ENCODE measurements at places on chromosomes 6 and 20.

DNA sequence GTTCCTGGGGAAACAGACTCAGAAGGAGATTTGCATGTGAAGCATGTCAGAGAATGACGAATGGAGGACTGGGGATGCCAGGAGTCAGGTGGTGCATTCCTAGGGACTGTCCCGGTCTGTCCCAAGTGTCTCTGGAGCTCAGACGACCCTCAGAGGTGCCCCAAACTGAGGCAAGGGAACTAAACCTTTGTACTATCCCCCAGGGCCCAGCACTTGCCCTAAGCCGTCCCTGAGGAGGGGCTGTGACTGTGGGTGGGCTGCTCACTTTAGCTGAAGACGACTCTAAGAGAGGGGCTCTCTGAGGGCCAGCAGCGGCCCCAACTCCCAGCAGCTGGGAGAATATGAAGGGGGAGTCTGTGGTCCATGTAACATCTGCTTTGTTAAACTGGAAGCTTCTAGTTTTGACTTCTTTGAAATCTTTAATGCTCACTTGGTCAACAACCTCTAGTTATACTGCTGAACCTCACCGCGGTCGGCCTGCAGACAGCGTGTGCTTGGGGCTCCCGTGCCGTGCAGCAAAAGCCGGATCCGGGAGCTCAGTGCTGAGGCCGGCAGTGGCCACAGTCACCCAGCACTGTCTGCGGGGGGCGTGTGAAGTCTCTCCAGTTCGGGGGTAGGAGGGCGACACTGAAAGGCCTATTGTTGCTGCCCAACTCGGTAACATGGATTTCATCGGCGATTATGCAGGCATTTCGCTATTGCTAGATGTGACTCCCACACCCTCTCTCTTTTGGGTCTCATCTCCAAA is 34.2 kb downstream of the TUBB2B start:
- DNase-seq: no peak

GRCh38 chr6:42163981-42164380 is 9.2 kb upstream of the GUCA1A start:
- DNase-seq: no peak

DNA sequence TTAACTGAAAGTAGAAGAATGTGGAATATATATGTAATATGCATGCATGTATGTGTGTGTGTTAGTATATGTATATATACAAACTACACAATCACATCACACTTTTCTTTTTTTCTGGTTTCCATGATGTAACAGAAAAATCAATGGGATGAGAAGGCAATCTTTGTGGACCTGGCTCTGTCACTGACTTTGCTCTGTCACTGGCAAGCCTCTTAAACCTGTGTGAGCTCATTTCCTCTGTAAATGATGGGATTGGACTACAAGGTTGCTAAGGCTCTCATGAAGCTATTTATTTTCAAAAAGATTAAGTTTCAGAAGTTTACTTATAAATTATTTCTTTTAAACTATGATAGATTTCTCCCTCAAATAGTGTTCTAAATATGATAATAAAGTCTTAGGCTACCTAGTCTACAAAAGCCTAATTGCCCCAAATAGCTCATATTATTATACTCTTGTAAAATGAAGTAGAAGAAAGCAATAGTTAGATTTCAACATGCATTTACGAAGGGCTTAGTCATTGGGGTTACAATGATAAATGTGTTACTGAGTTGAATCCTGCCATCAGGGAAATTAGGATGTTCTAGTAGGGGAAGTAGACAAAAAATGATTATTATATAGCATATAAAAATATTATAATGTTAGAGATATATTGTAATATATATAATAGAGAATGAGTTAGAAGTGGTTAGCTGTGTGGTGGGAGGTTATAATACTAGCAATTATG is 129.3 kb downstream of the AFG1L start:
- no peak for DNase-seq

DNA sequence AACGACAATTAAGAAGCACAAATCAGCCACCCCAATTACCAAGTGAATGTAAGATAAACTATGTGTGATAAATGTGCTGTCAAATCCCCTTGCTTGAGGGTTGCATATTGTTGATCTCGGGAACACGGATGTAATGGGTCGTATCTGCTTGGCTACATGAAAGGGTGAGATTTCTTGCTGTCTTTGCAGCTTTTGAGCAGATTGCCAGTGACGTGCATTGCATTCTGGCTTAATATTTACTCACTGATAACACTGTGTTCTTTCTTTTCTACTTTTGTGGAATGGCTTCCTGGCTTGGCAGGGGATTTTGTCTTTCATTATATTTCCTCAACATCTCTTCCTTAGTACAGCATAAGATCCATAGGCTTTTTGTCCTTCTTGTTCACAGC is 10.5 kb upstream of the FAM210B start:
- no peak for DNase-seq

DNA sequence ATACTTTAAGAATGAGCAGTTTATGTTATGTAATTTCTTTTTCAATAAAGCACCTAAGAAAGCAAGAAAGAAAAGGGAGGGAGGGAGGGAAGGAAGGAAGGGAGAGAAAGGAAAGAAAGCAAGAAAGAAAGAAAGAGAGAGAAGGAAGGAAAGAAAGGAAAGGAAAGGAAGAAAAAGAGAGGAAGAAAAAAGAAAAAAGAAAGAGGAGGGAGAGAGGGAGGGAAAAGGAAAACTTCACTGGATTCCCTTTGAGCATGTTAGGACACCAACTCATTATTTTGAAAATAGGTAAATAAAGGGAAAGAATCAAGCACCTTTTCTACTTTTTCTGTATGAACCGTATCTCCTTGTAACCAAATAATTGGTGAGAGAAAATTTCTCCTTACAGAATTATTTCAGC is 32.3 kb upstream of the TOP1 start:
- DNase-seq: no peak

- DNase-seq: no peak
These were observed 192.0 kb upstream of the IMPG1 start for GRCh38 chr6:76264468-76264867.

GRCh38 chr20:36322131-36322530 is 16.0 kb downstream of the DLGAP4 start:
- no peak for DNase-seq

GRCh38 chr6:166474721-166475565 is 92.2 kb upstream of the MPC1 start:
- DNase-seq: no peak

GRCh38 chr20:32559753-32560380 is 25.3 kb downstream of the NOL4L start:
- DNase-seq: no peak

GRCh38 chr6:152085451-152085921 is 278.0 kb downstream of the ESR1 start:
- no peak for DNase-seq

- DNase-seq: no peak
These were observed 19.1 kb downstream of the VSTM2L start for GRCh38 chr20:37922016-37922415.

DNA sequence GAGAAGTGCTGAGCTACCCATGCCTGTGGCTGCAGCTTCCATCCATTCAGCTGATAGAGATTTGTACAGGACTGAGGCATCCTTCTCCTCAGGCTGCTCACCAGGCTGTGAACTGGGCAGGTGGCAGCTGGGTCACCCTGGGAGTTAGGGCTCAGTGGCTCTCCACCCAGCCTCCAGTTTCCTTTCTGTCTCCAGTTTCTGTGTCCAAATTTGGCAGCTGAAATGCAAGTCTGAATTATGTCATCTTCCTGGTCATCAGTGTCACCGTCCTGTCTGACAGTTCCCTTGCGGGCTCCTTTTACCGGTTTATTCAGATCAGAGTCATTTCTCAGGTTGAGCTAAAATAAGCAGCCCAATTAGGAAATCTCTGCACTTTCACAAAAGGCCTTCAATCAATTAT is 93.3 kb downstream of the EDN1 start:
- DNase-seq: no peak

GRCh38 chr20:57790176-57790575 is 80.4 kb upstream of the PMEPA1 start:
- DNase-seq: no peak

- DNase-seq: peak; percentile 65
These were observed 68.5 kb upstream of the FOXO3 start for GRCh38 chr6:108492131-108492766.

DNA sequence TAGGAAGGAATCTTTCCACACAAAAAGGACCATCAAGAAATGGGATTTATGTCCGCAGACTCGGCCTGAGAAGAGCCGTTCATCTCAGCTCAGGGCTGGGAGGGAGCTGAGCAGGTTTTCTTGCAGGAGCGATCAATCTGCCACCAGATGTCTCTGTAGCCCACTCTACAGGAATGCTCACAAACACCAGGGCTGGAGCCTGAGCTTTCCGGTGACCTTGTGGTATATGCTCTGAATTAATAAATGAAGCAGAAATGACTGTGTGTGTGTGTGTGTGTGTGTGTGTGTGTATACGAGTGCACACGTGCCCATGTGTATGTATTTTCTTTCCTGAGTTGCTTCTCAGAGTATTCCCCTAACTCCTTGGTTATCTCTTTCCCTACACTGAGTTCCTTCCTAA is 12.0 kb downstream of the CD83 start:
- peak; percentile 69 for DNase-seq

DNA sequence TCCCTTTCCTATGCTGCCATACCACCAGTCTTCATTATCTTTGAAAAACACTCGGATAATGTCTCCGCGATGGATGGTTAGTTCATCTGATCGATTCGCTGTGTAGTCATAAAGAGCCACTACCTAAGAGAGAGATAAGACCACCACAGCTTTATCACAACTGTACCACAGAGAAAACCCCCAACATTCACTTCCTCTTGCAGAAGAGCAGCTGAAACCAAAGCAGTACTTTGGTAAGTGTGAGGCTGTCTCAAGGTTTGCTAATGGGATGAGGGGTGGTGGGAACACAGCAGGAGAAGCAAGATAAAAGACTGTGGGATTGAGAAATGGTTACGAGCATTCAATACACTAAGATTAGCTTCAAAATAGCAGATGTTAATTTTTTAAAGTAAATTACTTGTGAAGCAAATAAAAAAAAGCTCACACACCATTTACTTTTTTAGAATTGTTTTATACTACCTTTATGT is 142.1 kb downstream of the MYB start:
- DNase-seq: peak; percentile 52
